ENCODE measurements at places on chromosomes 1 and 21. TPM values are rescaled to one million over a fixed set of nuclear protein-coding genes. Genes with fewer than 3 reads are reported as not detected.

The TAS1R1 gene
- not detected for total RNA-seq

DNA sequence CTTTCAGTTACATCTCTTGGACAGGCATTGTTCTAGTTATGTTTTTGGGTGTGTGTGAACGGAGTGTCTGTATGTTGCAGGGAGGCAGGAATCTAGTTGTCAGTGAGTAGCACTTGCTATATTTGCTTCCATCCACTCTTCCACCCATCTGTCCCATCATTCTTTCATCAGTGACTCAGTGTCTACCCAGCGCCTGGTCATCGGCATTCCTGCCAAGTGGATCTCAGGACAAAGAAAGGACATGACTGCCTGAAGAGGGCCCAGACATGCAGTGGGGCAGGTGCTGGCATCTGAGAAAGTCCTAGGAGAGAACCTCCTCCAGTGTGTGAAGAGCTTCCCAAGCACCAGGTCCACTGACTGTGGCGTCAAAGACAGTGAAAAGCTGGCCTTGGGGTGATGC is 27.3 kb upstream of the MAGOH start:
- no peaks in the 10 kb centered on the region for H3K27me3 ChIP-seq
- no peaks in the 10 kb centered on the region for H3K4me1 ChIP-seq
- H3K36me3 ChIP-seq = peaks cover 43% of the 10 kb centered on the region
- H3K4me3 ChIP-seq = no peak overlapping the region
- H3K27ac ChIP-seq = no peak overlapping the region

GRCh38 chr1:47592296-47593012 is 154.6 kb downstream of the FOXD2 start:
- no peak for DNase-seq
- H3K27ac ChIP-seq = no peak overlapping the region
- H3K27me3 ChIP-seq = no peaks in the 10 kb centered on the region
- H3K36me3 ChIP-seq = no peaks in the 10 kb centered on the region

DNA sequence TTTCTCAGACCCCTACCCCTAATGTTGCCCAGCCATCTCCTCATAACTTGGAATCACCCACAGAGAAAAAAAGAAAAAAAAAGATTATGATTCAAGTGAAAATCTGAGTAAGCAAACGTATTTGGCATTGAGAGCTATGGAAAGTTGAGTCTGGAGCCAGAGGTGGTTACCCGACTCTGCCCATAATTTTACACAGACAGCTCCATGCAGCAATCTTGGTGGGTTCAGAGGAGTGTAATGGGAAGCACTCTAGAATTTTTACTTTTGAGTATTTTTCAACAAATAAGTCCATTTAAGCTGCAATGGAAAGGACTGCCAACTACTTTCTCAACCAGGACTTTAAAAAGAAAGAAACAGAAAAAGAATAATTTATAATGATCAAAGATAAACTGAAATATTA is 62.7 kb downstream of the ZC3H11B start:
- DNase-seq = no peak
- H3K27ac ChIP-seq = no peak overlapping the region
- H3K36me3 ChIP-seq = no peaks in the 10 kb centered on the region
- H3K4me1 ChIP-seq = no peaks in the 10 kb centered on the region

All from thyroid gland (tissue), 4 donors.